ENCODE measurements at places on chromosomes 3 and 15.

GRCh38 chr3:1087066-1087560, 5.7 kb upstream of the CNTN6 start:
- DNase-seq, result no peak

GRCh38 chr3:42683875-42684598, 1.3 kb upstream of the KLHL40 start:
- peak; percentile 75 for DNase-seq

DNA sequence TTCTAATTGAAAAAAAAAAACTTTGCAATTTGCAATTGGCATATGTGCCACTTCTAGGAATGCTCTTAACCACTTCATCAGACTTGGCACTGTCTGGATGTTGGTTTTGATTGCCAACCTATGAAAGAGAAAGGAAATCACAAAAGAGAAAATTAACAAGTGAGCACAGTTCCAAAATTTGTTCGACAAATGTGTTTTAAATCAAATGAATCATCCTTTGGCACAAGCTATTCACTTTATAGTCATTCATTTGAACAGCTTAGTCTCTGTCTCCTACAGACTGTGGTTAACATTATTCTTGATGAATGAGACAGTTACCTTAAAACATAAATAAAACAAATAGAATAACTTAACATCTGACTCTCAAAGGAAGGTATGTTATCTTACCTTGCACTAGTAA, 265.0 kb downstream of the EPHA3 start:
- no peak for DNase-seq

GRCh38 chr3:44568561-44568960, 13.6 kb downstream of the ZKSCAN7 start:
- no peak for DNase-seq

GRCh38 chr3:27545061-27545460, 60.9 kb upstream of the SLC4A7 start:
- no peak for DNase-seq

DNA sequence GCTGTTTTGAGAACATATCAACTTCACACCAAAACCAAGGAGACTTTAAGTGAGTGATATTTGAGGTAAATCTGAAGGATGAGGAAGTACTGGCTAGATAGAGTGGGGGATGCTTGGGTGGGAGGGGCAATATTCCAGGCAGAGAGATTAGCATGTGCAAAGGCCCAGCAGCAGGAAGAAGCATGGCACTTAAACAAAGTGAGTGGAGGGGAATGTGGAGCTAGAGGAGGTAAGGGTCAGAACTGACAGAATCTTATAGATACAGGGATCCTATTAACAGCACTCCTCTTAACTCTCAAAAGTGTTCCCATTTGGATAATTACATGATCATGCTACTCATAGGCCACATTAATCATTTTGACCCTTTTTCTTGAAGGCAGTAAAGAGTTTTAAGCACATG, 41.4 kb upstream of the SPRED1 start:
- DNase-seq, result no peak

DNA sequence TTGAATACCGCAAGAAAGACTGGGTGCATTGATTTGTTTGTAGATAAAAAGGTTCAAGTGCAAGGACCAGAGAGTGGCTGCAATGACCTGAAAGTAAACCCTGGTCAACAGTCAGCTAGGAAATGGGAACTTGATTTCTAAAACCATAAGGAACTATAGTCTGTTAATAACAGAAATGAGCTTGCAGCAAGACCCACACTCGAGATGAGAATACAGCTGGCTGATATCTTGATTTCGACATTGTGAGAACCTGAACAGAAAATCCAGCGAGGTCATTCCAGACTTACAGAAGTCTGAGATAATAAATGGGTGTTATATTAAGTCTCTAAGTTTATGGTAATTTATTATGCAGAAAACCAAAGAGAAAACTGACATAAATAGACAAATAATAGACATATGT, 177.3 kb downstream of the NFKBIZ start:
- DNase-seq, result no peak

- DNase-seq, result no peak
These were observed 28.4 kb upstream of the LIMD1 start for GRCh38 chr3:45566196-45566595.

DNA sequence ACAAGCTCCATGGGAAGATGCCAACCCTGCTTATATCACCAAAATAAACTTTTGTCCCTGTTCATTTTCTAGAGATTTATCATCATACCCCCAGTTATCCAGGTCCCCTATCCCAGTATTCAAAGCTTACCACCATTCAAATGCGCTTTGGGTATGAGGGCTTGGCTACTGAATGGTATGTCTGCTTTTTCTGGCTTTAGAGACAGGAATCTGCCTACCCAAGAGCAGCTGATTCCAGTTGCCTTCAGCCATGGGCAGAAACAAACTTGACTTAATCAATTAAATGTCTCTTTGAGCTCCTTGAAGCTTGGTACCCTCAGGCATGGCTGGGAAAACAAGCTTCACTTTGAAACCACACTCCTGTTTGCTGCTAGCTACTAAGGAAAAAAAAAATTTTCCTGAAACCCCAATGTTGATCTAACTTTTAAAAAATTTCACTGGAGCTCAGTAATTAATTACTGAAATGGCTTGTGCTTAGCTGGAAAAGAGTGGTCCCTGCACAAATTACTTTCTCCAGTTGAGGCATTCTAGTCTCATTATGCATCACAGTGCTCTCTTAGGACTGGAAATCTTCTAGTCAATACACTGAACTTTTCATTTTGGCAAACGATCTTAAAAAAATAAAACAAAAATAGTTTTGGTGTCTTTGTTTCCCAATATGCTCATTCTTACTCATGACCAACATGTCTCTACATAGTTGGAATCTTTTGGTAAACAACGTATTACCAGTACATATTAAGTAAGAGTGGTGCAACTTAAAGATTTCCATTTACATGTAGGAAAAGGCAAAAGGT, 242.8 kb downstream of the DTWD1 start:
- no peak for DNase-seq

DNA sequence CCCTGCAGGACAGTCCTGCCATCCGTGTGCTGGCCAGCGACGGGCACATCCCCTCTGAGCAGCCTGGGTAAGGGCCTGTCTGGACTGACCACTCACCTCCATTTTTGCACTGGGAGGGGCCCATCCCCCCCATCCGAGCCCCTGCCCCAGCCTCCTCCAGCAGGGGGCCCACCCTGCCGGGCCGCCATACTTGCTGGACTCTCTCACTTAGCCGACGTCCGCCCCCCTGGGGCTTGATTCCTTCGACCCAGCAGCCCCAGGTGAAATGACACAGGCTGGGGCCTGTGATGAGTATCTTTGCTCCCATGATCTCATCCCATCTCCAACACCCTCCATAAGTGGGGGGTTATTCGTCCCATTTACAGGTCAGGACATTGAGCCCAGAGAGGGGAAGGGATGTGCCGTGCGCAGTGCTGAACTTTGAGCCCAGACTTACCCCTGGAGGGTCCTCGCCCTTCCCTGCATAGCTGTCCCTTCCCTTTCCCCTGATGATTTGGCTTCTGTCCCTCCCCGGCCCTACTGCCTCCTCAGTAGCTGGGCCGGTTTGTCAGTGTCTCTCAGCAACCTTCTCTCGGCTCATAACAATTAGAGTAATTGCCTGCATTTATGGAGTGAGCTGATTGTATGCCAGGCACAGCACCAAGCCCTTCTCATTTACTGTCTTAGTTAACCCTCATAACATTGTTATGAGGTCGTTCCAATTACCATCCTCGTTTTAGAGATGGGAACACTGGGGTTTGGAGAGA, 4.2 kb downstream of the LMAN1L start:
- peak; percentile 79 for DNase-seq

GRCh38 chr3:110419096-110419495, 652.5 kb upstream of the NECTIN3 start:
- DNase-seq, result no peak

DNA sequence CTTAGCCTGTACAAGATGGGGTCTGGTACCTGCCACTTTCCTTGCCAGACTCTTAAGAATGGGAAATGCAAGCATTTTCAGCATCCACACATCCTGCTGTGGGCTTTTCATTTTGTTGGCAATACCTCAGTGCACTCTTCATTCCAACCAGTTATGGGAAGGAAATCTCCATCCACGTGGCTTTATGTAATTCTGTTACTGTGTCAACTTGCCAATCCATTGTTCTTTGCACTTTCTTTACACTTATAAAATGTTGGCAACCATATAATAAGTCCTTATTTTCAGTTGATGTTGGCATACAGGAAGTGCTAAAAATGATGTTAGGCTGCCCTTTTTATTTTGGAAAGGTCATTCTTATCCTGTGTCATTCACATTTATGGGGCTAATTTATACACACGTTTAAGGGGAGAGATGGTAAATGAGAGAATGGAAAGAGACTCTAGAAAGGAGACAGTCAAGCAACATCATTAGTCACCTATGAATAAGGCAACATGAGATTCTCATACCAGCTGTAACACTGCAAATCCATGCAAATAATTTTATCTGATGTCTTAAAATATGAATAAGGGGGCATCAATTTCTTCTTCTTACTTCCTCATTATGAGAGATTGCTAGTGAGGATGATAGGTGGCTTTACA, 238.7 kb downstream of the CHST2 start:
- no peak for DNase-seq

GRCh38 chr3:13651057-13651400, 102.1 kb downstream of the FBLN2 start:
- DNase-seq, result no peak

DNA sequence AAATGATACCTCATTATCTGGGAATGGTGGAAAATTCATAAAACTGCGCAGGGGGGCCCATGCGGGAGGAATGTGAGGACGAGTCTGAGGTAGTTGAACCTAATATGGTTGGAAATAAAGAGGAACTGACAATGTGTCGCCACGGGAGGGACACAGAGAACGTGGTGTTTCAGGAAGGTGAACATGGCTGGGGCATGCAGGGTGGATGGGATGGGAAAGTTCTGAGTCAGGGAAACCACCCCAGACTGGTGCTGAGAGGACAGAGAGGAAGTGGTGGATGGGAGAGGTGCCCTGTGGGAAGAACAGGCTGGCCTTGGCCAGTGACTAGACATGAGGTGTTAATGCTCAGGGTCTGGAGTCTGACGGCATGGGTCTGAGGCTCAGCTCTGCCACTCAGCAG, 137.1 kb upstream of the WNT5A start:
- no peak for DNase-seq

DNA sequence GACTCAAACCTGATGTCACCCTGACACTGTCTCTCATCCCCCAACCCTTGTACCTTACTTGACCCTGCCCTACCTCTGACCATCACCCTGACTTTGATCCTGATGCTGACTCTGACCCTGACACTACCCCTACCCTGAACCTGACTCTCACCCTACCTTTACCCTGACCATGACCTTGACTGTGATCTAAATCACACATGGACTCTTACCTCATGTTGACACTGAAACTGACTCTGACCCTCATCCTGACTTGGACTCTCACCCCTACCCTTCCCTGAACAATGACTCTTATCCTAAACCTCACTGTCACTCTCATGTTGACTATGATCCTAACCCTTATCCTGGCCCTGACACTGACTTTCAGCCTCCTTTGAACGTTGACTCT, 21.7 kb upstream of the SLC25A26 start:
- no peak for DNase-seq

- DNase-seq, result no peak
These were observed 9.0 kb upstream of the THRB start for GRCh38 chr3:24503616-24504113.

GRCh38 chr15:81106560-81106959, 27.5 kb upstream of the CFAP161 start:
- DNase-seq, result peak; percentile 46

DNA sequence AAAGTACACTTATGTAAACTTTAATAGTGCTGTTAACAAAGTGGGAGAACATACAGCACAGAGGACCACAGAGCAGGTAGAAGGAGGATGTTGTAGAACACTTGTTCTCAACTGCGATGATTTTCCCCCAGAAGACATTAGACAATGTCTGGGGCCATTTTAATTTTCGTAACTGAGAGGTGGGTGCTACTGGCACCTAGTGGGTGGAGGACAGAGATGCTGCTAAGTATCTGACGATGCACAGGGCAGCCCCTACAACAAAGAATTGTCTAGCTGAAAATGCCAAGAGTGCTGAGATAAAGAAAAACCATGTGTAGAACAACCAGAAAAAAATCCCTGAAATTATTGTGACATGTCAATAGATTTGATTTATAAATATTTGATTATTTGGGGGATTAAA, 5.0 kb upstream of the KBTBD8 start:
- no peak for DNase-seq

DNA sequence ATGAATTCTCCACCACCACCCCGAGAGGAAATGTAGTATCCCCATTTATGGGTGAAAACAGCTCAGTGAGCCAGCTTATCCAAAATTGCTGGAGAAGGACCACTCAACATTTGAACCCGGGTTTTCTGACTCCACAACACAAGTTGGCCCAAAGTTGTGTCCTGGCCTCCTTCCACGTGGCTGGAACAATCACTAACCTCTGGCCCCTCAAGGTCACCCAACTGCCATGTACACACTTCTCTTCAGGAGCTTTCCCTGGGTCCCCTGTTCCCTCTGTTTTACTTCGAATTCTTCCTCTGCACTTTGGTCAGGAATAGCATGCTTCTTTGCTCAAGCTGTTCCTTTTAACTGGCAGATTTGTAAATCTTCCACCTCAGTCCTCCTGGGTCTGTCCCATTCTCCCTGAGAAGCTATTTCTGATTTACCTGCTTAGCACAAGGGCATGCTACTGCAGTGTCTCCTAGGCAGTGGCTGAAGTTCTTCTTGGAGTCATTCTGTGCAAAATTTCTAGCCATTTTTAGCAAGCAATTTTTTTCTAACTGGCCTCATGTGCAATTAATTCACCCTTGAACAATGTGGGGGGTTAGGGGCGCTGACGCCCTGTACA, 39.2 kb downstream of the TRIM71 start:
- DNase-seq, result no peak

DNA sequence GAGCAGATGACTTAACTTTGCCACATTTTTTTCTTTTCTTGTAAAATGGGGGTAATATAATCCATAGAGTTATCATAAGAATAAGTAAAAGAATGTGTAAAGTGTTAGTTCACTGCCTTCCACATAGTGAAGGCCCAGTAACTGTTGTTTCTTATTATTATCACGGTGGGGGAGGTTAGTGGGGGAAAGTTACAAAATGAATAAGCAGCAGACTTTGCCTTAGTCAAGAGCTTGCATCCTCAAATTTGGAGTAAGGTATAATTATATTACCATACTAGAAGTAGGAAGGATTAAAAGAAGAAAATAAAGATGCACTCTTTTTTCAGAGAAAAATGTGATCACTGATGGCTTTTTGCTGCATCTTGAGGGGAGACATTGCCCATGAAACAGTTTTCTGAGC, 247.6 kb downstream of the PTPRG start:
- DNase-seq, result no peak

- no peak for DNase-seq
These were observed 172.7 kb upstream of the TRIM42 start for GRCh38 chr3:140505213-140505612.

- DNase-seq, result no peak
These were observed 10.2 kb upstream of the DNAH1 start for GRCh38 chr3:52305926-52306325.

DNA sequence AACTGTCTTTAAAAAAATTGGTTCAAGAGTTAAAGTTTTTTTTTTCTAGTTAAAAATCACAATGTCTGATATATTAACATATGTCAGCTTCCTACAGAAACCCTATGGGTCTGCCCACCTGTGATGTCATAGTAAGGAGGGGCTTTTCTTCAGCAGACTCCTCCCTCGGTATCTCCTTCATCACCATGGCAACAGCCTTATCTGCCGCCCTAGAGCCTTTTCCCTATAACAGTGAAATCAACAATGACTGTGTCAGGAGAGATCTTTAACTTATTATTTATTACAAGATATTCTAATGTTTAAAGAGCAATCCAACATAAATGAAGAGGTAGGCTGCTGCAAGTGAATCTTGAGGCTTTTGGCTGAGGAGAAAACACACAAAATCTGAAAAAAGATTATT, 138.7 kb downstream of the PEX5L start:
- peak; percentile 69 for DNase-seq

- peak; percentile 89 for DNase-seq
These were observed 613.4 kb downstream of the MCTP2 start for GRCh38 chr15:94844538-94845389.

Data from H7 (cell line).